ENCODE measurements at places on chromosomes 1 and 21.

- no peak for DNase-seq
Measured at GRCh38 chr1:182649041-182649440, 35.3 kb downstream of the RGS8 start.

DNA sequence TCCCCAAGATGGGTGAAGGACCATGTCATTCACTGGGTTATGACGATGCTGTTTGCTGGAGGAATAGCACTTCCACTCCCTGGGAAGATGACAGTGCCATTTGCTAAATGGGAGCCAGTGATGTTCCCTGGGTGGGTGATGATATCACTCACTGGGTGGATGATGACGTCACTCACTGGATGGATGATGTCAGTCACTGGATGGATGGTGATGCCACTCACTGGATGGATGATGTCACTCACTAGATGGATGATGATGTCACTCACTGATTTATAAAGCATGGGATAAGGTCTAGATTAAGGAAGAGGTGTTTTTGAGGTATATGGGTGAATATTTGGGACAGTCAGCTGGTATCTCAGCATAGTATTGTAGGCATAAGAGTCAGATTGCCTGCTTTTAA, 457.2 kb downstream of the AJAP1 start:
- DNase-seq, result no peak

DNA sequence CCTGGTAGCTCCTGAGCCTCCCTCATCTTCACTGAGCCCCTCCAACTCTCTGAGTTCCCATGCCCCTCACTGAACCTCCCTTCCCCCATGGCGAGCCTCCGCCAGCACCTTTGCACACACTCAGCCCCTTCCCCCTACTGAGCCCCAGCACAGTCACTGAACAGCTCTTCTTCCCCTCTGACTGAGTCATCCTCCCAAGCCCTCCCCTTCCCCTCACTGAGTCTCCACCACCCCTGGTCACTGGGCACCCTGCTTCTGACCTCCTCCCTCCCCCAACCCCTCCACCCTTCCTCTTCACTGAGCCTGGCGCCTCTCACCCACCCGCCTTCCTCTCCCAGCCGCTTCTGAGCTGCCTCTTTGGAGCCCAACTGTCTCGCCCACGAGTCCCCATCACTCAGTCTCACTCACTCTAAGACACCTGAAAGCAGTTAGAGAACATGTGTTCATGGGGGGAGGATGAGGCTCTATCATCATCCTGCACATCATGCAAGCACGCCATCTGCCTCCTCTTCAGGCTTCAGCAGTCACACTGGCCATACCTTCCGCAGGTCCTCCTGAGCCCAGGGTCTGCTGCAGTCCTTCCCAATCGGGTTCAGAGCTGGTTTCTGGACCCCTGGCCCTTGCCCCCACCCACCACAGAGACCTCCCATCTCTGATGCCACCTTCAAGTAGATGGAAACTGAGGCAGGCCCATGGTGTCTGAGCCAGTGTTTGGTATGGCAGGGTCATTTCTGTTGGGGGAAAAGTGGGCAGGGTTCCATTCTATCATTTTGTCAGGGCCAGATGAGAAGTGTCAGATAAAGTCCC, 2.0 kb upstream of the TRNP1 start:
- no peak for DNase-seq

GRCh38 chr1:31568895-31569595, 7.3 kb upstream of the TINAGL1 start:
- DNase-seq, result no peak

DNA sequence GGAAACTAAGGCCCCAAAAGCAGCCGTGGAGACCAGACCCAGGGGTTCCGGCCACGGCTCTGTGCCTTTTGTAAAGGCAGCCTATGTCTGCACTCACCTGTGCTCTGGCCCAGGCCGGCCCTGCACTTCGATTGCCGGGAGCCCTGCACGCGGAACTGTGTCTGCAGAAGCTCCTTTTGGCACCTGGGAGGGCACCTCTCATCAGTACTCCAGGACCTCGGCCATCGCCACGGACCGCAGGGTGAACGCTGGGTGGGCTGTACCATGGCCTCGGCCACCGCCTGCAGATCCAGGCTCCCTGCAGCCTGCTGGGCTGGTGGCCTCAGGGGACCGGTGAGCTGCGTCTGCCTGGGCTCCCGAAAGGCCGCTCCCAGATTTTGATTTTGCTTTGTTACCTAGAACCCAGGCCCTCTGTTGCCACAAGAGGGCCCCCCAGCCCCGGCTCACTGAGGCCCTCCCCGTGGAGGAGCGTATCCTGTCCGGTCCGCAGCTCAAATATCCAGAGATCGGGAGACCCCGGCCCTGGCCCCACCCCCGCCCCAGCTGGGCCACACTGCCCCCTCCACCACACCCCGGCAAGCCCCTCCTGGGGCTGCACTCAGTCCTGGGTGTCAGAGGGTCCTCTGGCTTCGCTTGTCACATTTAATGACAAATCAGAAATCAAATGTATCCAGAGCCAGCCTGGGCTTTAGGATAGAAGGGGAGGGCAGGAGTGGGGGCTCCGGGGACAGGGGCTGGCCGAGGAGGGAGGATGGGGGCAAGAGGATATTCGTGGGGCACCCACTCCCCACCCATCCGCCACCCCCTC, 60.2 kb upstream of the PDE9A start:
- peak; percentile 66 for DNase-seq

- no peak for DNase-seq
Measured at GRCh38 chr1:17244821-17245740, 3.8 kb upstream of the PADI3 start.

- DNase-seq, result peak; percentile 38
Measured at GRCh38 chr1:160046494-160047110, 14.8 kb upstream of the PIGM start.

GRCh38 chr1:28026329-28026728, 62.1 kb downstream of the EYA3 start:
- no peak for DNase-seq

GRCh38 chr1:34975771-34976170, 9.4 kb downstream of the TMEM35B start:
- DNase-seq, result no peak

DNA sequence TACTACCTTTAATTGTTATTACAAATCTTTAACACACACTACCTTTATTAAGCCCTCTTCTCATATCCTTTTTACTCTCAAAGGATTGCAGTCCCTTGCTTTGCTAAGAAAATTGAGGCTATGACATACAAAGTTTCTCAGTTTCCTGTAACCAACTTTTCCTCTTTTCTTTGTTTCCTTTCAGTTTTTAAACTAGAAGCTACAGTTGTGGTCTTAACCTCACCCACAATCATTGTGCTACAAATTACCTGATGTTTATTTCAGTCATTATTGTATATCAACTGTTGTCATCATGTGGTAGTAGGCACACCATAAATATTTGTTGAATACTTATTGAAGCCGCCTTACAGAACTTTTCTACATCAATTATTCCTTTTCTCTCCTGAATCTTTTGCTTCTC, 51.8 kb downstream of the SLAMF6 start:
- DNase-seq, result peak; percentile 10

- DNase-seq, result no peak
Measured at GRCh38 chr1:173302890-173303829, 96.0 kb upstream of the TNFSF4 start.

DNA sequence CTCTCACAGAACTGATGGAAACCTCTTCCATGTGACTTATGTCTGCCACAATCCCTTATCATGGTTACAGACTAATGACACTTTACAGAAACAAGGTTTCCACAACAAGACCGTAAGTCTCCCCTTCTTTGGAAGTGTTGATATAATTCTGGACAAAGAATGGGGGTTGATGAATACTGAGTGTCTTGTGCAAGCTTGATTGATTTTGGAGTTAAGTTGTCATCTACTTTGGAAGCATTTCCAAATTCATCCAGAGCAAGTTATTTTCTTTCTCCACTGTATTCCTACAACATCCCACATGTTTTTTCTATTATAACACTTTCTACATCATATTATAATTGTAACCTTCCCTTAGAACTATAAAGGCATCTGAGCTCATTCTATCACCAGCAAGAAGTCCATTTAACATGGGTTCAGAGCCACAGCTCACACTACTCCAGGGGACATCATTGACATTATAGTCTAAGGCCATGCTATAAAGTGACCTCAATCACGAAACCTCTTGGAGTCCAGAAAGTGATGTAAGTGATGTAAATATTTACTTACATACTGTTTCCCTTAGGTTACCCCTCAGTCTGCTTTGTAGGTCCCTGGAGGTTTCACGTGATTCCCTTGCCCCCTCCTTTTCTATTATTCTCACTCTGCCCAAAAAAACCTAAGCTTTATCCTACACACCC, 125.7 kb upstream of the PBX1 start:
- no peak for DNase-seq

GRCh38 chr1:53567851-53568250, 108.7 kb downstream of the DMRTB1 start:
- no peak for DNase-seq

Measured in CD4-positive, alpha-beta T cell treated with Interleukin-6 at 100 ng/mL for 8 hours (primary cell).